ENCODE measurements at places on chromosomes 7 and 10.

GRCh38 chr7:63008366-63008765, 990.3 kb upstream of the ZNF722 start:
- no peak for DNase-seq

GRCh38 chr10:44033008-44033407, 351.9 kb downstream of the CXCL12 start:
- no peak for DNase-seq

DNA sequence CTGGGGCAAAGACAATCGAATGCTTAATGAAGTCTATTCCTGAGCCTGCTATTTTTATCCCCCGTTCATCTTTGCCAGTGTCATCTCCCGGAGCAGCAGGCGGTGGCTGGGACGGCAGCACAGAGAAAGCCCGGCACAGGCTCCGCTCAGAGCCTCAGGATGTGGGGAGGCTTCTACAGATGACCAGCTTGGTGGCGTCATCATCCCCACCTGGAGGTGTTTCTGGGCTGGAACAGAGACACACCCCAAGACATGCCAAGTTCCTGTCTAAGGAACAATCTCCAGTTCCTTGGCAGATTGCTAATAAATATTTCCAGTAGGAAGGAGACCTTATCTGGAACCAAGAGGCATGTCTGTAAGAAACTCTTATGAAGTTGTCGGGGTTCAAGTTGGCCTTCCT, 552.4 kb upstream of the MGMT start:
- no peak for DNase-seq

- no peak for DNase-seq
These were observed 42.3 kb upstream of the PNLIPRP3 start for GRCh38 chr10:116385311-116385710.

GRCh38 chr7:55441002-55441401, 75.9 kb downstream of the LANCL2 start:
- DNase-seq: no peak

DNA sequence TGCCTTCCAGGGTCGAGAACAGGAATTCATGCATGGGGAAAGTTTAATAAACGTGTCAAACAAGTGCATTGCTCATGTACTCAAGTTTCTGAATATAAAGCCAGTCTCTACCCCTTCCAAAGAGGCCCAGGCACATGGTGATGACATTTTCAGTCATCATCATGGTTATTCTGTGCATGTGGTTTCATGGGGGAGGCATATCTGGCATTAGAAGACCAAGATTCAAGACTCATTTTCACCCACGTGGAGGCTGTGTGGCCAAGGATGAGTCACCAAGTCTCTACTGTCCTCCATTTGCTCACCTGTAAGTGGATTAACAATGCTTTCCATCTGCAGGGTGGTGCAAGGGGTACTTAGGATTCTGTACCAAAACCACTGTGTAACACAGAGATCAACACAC, 34.0 kb upstream of the CNPY1 start:
- no peak for DNase-seq

GRCh38 chr7:74343281-74344131, 54.3 kb downstream of the CLIP2 start:
- DNase-seq: no peak

GRCh38 chr10:86197166-86197790, 169.3 kb downstream of the GRID1 start:
- no peak for DNase-seq

DNA sequence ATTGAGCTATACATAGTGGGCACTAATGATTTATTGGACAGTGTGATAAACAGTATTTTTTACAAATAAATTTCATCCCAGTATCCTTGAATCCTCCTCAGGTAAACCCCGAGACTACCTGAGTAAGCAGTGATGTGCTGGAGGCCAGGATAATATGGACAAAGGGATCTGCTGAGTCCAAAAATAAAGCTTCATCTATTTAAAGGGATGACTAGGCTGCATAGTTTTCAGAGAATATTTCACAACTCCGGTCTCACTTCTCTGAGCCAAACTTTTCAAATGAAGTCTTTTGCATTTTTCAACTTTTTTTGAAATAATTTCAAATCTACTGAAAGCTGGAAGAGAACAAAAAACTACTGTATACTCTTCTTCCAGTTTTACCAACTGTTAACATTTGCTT, 2.5 kb downstream of the ACTR3B start:
- no peak for DNase-seq

GRCh38 chr7:94228678-94229077, 166.0 kb upstream of the COL1A2 start:
- DNase-seq: no peak

GRCh38 chr7:79452495-79453265, 787 bp downstream of the MAGI2 start:
- DNase-seq: no peak

DNA sequence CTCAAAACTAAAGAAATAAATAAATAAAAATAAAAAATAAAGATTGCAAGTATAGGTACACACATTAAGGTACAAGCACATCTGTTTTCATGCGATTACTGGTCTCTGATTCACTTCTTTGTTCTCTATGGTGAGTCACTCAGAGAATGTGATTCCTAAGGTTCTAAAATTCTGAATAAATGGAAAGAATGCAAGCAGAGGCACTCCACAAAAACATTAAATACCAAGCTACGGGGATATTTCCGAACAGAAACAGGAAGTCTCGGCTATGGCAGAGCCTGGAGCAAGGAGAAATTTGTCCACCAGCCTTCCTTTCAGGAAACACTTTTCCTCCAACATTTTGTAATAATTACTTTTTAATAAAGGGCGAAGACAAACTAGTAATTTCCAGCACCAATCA, 1.4 kb downstream of the VOPP1 start:
- no peak for DNase-seq

GRCh38 chr10:11746883-11747539, 4.8 kb downstream of the ECHDC3 start:
- DNase-seq: no peak

DNA sequence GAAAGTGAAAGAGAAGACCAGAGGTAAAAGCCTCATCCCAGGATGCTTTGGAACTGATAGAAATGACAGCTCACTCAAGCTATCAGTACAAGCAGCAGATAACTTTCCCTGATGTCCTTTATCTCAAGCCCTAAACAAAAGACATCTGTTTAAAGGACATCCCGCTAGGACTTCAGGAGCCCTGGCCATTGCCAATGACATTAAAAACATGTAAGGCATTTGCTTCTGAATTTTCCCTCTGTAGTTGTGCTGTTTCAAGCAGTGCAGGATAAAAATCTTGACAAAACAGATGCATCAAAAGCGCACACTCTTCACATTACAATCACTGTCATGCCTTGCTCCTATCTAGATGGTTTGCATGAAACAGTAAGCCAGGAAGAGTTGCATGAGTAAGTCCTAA, 159.8 kb downstream of the AOAH start:
- DNase-seq: no peak

- no peak for DNase-seq
These were observed 80.6 kb downstream of the GSAP start for GRCh38 chr7:77335581-77335980.

DNA sequence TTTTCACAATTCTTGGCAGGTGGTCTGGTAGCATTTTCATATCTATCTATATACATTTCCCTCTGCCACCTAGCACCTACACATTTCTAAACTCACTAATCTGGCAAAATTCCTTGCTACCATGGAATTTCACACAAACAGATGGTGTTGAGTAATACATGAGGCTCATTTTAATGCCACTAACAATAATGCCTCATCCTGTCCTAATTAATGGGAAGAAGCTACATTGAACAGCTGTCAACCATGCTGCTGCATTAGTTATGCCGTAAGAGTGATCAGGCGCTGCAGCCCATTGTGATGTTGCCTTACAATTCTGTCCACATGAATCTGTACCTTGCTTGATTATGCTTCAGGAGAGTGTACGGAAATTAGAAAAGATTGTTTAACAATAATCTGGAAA, 23.2 kb downstream of the COL1A2 start:
- no peak for DNase-seq

GRCh38 chr10:62815381-62816075, 638 bp downstream of the EGR2 start:
- peak; percentile 10 for DNase-seq

DNA sequence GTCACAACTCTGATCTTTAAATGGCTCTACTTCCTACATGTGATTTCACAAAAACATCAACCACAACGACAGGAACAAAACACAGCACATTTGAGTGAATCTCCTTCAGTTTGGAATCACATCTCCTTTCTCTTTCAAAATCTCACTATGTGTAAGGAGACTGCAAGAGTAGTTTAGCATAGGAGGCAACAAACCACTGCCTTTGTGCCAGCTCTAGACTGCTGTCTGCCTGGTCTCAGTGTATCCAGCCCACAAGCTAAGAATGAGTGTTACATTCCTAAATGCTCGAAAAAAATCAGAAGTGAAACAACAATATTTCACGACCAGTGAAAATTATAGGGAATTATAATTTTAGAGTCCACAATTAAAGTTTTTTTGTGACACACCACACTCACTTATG, 217.0 kb upstream of the STEAP4 start:
- DNase-seq: no peak

- DNase-seq: no peak
These were observed 11.3 kb downstream of the FAM221A start for GRCh38 chr7:23691320-23691719.
